ENCODE measurements at places on chromosomes 13 and 19. TPM values are rescaled to one million over a fixed set of nuclear protein-coding genes. Genes with fewer than 3 reads are reported as not detected.
A peak's percentile ranks its signal among the peaks of the same experiment; 100 is the strongest.

GRCh38 chr13:33259296-33259695 lies 26.3 kb downstream of the STARD13 start:
- no peak overlapping the region for H3K27ac ChIP-seq
- H3K36me3 ChIP-seq: no peaks in the 10 kb centered on the region
- no peaks in the 10 kb centered on the region for H3K4me1 ChIP-seq
- DNase-seq: no peak

DNA sequence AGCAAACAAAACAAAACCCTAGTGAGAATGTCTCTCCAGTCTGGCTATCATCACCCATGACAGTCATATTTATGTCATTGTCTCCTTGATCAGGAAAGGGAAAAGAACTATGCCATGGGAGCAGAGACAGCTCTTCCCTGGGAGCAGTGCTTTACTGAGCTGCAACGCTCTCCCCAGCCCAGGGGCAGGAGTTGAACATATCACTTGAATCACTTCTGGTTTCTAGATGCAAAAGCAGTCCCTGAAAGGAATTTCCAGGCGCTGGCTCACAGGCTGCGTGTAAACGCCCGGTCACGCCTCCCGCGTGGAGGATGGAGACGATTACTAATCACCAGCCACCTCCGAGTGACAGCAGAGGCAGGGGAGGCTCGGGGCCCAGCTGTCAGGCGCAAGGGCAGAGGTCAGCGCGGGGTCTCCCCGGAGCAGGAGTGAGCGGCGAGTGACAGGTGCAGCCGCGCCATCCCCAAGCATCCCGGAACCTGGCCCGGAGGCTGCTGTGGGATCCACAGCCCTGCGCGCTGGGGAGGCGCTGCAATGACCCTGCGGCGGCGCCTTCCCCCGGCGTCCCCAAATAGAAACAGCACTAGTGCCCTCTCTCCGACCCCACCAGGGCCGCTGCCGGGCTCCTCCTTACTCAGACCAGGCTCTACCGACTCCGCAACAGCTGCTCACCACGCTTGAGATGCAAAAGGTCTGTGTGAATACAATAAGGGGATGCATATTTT lies 23.5 kb upstream of the DCLK1 start:
- no peak overlapping the region for H3K4me3 ChIP-seq
- H3K27ac ChIP-seq: no peak overlapping the region
- no peaks in the 10 kb centered on the region for H3K27me3 ChIP-seq
- H3K36me3 ChIP-seq: no peaks in the 10 kb centered on the region
- H3K4me1 ChIP-seq: no peaks in the 10 kb centered on the region

DNA sequence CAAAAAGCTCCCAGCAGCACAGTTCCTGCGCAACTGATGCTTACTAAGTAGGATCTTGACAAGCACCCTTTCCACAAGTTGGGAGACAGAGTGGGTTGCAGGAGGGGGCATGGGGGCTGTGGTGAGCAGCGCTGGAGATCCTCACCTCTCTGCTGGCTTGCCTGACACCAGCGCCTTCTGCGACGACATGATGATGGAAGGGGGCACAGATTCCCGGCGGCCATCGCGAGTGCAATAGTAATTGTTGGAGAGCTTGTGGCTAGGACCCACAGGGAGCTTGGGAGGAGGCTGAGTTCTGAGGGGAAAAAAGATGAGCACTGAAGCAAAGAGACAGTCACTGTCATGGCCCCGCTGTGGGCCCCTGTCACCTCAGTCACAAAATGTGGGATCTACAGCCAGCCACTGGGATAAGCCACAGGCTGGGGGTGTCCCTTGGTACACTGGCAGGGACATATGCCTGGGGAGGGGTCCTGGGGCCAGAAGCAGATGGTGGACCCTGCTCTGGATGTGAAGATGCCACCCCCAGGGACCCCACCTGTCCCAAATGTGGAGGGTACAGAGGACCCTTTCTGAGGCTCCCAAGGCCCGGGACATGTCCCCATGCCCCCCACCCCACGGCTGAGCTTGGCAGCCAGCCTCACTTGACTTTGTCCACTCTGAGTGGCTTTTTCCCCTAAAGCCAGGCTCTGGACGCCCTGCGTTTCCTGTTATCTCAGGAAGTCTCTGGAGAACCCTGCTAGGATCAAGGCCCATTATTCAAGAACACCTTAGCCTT lies 4.6 kb downstream of the NDUFA7 start:
- no peak overlapping the region for H3K4me3 ChIP-seq
- no peak overlapping the region for H3K27ac ChIP-seq
- peaks cover 11% of the 10 kb centered on the region for H3K4me1 ChIP-seq
- H3K27me3 ChIP-seq: no peaks in the 10 kb centered on the region
- no peak for DNase-seq

DNA sequence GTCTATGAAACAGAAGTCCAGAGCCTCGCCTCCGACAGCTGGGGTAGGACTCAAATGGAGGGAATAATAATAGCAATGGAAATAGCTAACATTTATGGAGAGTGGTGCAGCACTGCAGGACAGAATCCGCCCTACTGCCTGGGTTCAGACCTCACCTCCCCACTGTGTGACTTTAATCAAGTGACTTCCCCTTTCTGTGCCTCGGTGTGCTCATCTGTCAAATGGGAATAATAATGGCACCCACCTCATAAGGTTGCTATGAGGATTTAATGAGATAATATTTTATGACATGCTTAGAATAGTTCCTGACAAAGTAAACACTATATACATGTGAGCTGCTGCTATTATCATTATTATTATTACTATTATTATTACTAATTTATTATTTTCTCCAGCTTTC lies 3.2 kb downstream of the LRFN1 start:
- no peaks in the 10 kb centered on the region for H3K36me3 ChIP-seq
- no peaks in the 10 kb centered on the region for H3K27me3 ChIP-seq
- no peak for DNase-seq
- H3K27ac ChIP-seq: no peak overlapping the region
- H3K4me1 ChIP-seq: no peaks in the 10 kb centered on the region

DNA sequence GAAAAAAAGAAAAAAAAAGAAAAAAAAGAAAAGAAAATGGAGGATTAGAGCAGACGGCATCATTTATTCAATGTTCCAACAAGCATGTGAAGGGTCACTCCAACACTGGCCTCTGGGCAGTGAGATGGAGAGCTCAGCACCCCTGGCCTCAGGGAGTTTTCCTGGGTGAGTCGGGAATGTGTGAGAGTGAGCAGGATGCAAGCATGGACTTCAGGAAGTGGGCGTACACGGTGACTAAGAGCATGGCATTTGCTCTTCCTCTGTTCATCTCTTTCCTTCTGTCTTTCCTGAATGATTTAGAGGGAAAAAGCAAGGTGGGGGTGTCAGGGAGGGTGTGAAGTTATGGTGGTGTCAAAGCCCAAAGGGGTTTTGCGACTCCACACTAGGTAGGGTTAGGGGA lies 682 bp upstream of the CABP5 start:
- no peak overlapping the region for H3K4me3 ChIP-seq
- no peak for DNase-seq

- no peaks in the 10 kb centered on the region for H3K27me3 ChIP-seq
- H3K36me3 ChIP-seq: no peaks in the 10 kb centered on the region
- H3K27ac ChIP-seq: no peak overlapping the region
- no peak overlapping the region for H3K4me3 ChIP-seq
Measured at GRCh38 chr13:26698392-26699196, 62.0 kb downstream of the GPR12 start.

DNA sequence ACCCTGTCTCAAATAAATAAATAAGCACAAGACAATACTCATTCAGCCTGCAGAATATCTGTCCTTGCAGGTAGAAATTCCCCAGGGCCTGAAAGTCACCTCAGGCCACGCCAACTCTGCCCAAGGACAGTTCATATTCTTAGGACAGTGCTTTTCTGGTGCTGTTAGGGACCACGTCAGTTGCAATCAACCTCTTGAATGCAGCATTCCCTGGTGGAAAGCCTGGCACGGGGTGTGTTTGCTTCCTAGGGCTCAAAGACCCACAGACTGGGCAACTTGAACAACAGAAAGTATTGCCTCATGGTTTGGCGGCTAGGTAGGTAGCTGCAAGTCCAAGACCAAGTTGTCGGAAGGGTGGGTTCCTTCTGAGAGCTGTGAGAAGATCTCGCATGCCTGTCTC lies 160.3 kb downstream of the KCTD15 start:
- no peak overlapping the region for H3K27ac ChIP-seq
- H3K27me3 ChIP-seq: no peaks in the 10 kb centered on the region
- no peak overlapping the region for H3K4me3 ChIP-seq
- DNase-seq: no peak
- H3K4me1 ChIP-seq: no peaks in the 10 kb centered on the region

GRCh38 chr13:96646515-96647211 lies 347.6 kb downstream of the OXGR1 start:
- H3K27ac ChIP-seq: no peak overlapping the region
- no peaks in the 10 kb centered on the region for H3K4me1 ChIP-seq

- no peak overlapping the region for H3K27ac ChIP-seq
- H3K27me3 ChIP-seq: no peaks in the 10 kb centered on the region
- no peaks in the 10 kb centered on the region for H3K4me1 ChIP-seq
- no peak for DNase-seq
- no peaks in the 10 kb centered on the region for H3K36me3 ChIP-seq
- H3K4me3 ChIP-seq: no peak overlapping the region
Measured at GRCh38 chr13:104170980-104171555, 1104.9 kb upstream of the SLC10A2 start.

DNA sequence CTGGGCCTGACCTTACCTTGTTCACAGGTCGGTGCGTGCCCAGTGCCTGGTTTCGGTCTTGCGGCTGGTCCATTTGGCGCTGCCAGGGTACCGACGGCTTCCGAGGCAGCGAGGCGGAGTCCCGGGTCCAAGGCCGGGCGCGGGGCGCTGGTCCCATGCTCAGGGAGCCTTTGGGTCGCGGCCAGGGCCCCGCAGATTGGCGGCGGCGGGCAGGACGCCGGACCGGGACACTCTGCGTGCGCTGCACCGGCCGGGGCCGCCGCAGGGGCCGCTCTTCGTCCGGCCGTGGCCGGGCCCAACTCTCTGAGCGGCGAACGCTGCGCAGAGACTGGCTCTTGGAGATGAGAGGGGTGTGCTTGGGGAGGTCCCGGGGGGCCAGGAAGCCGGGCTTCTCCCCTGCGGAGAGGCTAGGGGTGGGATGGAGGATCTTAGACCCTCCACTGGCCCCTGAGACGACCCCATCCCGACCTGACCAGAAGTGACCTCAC lies 3.4 kb upstream of the WIZ start:
- no peaks in the 10 kb centered on the region for H3K27me3 ChIP-seq
- H3K4me1 ChIP-seq: peaks cover 6% of the 10 kb centered on the region
- no peak overlapping the region for H3K27ac ChIP-seq
- no peak overlapping the region for H3K4me3 ChIP-seq
- DNase-seq: no peak

DNA sequence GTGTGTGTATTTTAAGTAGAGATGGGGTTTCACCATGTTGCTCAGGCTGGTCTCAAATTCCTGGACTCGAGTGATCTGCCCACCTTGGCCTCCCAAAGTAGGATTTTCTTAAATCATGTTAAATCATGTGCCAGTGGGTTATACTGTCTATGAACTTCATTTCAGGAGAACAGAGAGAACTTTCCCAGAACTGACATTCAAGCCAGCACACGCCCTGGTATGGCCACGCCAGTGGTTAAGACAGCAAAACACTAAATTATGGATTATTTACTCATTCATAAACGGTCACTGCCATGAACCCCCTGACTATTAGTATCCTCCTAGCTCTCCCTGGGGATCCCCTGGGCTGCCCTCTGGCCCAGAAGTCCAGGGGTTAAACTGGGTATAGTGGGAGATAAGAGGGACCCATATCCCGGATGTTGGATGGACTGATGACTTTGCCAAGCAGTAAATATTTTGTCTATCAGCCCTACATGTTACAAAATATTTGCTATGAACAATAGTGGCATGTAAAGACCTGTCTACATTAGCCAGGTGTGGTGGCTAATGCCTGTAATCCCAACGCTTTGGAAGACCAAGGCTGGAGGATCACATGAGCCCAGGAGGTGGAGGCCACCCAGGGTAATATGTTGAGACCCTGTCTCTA lies 16.1 kb upstream of the STRN4 start:
- no peaks in the 10 kb centered on the region for H3K36me3 ChIP-seq
- H3K4me1 ChIP-seq: no peaks in the 10 kb centered on the region
- no peak overlapping the region for H3K4me3 ChIP-seq
- H3K27ac ChIP-seq: no peak overlapping the region

GRCh38 chr13:105343134-105343806 lies 1192.2 kb downstream of the EFNB2 start:
- H3K27ac ChIP-seq: no peak overlapping the region
- H3K36me3 ChIP-seq: no peaks in the 10 kb centered on the region
- no peak overlapping the region for H3K4me3 ChIP-seq
- H3K27me3 ChIP-seq: no peaks in the 10 kb centered on the region
- no peaks in the 10 kb centered on the region for H3K4me1 ChIP-seq
- no peak for DNase-seq

DNA sequence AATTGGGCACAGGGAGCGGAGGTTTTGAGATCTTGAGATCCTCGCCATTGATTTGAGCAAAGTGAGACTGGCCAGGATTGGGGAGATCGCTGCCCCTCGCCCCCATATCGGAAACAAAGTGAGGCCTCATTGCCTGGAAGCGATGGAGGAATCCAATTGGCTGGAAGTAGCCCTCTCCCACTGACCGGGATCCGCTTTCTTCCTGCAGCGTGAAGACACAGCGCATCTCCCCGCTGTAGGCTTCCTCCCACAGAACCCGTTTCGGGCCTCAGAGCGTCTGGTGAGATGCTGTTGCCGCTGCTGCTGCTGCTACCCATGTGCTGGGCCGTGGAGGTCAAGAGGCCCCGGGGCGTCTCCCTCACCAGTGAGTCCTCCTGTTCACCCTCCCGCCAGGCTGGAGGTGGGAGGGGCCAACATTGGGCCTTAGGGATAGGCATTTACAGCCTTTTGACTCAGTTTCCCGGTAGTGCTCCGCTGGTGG lies 438 bp downstream of the PRKCSH start:
- DNase-seq: peak; percentile 62
- H3K27me3 ChIP-seq: no peaks in the 10 kb centered on the region
- H3K4me3 ChIP-seq: peak overlapping the region; percentile 84
- H3K4me1 ChIP-seq: peaks cover 24% of the 10 kb centered on the region

DNA sequence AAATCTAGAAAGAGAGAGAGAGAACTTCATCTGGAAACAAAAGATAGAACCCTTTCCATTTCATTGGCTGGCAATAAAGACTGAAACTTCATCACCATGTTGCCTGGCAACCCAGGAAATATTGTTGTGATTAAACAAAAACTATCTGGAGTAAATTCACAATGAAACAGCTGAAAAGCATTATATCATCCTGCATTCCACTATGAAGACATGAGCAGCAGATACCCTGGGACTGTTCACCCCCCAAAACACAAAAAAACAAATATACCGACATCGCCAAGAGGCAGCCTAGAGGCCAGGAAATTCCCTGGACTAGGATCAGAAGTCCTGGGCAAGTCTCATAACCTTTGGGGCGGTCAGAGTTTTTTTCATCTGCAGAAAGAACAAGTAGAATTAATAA lies 158.3 kb downstream of the FOXO1 start:
- no peak for DNase-seq
- no peaks in the 10 kb centered on the region for H3K36me3 ChIP-seq
- no peaks in the 10 kb centered on the region for H3K27me3 ChIP-seq
- no peak overlapping the region for H3K4me3 ChIP-seq

The ADGRE2 gene
- total RNA-seq: not detected

The OR7A5 gene
- 0.15 TPM for total RNA-seq

The PSG1 gene
- not detected for total RNA-seq

The ACP7 gene
- not detected for total RNA-seq

The FAM216B gene
- not detected for total RNA-seq

The NRTN gene
- not detected for total RNA-seq

The GADD45B gene
- 8.6 TPM for total RNA-seq

The VSTM2B gene
- not detected for total RNA-seq

The NDUFA11 gene
- total RNA-seq: 384 TPM

The PSG7 gene
- total RNA-seq: not detected

The MBD3L3 gene
- total RNA-seq: not detected

The COL4A1 gene
- total RNA-seq: 0.11 TPM

The CLIP3 gene
- 1.2 TPM for total RNA-seq

The IZUMO2 gene
- not detected for total RNA-seq
